Stimulated activated CD8-positive, alpha-beta memory T cell treated with anti-CD3 and anti-CD28 coated beads, Interleukin-7, amount 100 ng/mL, for 24 hours (primary cell): ENCODE measurements at places on chromosomes 1 and 21.

GRCh38 chr1:84634536-84635205, 55.6 kb downstream of the SSX2IP start:
- DNase-seq, result no peak

DNA sequence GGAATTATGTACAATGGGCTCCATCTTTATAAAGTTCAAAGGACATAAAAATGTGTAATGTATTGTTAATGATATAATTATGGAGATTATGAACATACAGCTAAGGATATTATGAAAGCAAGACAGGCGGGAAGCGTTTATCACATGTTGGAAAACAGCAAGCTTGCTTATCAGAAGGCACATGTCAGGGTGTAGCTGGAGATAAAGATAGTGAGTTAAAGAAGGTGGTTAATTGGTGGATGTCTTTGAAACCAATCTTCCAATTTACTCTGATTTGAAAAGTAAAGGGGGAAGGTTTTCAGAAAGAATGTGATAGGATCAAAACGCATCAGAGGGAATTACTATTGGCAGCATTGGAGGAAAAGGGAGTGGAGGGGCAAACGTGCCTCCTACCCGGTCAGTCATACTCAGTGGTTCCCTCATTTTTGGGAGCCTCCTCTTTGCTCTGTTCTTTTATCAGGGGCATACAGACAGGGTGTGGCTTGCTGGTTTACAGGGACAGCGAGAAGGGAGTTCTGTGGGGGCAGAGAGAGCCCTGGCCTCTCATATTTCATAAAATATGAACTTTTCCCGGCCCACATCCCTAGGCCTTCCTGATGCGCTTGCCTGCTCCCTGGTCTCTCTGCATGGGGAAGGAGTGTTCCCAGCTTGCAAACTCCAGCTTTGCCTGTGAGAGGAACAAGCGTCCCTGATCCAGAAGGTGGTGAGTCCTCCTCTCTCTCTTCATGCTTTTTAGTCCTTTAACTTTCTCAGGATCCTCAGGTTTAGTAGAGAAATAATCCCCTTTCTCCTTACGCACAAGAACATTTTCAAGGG, 8.0 kb upstream of the SVBP start:
- DNase-seq, result no peak

GRCh38 chr1:8858112-8858668, 20.3 kb downstream of the ENO1 start:
- no peak for DNase-seq

DNA sequence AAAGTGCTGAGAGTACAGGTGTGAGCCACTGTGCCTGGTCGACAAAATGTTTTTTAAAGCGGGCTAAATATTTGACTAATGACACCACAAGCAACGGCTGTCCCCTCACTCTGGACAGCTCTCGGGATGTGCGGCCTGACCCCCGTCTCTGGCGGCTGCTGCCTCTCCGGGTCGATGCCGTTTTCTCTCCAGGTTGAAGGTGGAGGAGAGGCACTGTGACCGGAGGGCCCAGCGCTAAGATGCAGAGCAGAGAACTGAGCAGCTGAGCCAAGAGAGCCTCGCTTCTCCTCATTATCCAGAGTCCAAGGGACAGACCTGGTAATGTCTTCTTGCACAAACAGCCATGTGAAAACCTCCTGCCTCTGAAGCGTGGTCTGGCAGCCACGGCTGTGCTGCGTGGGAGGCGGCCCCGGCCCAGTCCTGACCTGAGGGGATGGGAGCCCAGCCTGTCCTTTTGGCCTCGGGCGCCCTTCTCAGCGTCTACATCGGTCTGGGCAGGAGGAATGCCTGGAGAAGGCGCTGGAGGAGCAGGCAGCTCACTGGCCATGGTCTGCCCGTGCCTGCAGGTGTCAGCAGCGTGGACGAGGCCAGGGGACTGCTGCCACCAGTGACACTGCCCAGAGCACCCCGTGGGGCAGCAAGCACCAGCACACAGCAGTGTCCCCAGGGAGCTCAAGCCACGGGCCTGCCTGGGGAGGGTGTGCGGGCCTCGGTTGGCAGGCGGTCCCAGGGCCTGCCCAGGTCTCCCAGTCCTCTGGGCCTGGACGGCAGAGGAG, 10.3 kb downstream of the MORN1 start:
- DNase-seq, result no peak

GRCh38 chr1:24964811-24965570, 34.9 kb upstream of the RUNX3 start:
- DNase-seq, result peak; percentile 84

DNA sequence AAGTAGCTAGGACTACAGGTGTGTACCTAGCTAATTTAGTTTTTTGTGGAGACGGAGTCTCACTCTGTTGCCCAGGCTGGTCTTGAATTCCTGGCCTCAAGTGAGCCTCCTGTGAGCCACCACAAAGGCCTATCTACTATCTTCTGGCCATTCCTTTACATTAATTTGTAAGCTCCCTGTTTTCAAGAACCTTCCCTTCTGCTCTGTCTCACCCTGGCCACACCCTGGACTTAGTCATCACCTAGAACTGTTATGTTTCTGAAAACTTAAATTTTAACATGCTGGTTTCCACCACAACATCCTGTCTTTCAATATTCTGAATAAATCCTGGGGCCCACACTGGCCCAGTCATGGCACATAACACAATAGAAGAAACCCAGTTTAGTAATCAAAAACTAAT, 4.9 kb upstream of the B4GALT3 start:
- no peak for DNase-seq

- no peak for DNase-seq
These were observed 8.1 kb upstream of the F5 start for GRCh38 chr1:169594391-169594790.

- no peak for DNase-seq
These were observed 249.8 kb downstream of the USH2A start for GRCh38 chr1:216173376-216173995.

GRCh38 chr21:37878946-37879660, 37.2 kb downstream of the KCNJ6 start:
- no peak for DNase-seq

- DNase-seq, result no peak
These were observed 68.9 kb downstream of the CDC7 start for GRCh38 chr1:91569411-91570119.

- DNase-seq, result no peak
These were observed 508 bp downstream of the RAVER2 start for GRCh38 chr1:64745181-64745985.

- no peak for DNase-seq
These were observed 49.8 kb downstream of the NFASC start for GRCh38 chr1:204920511-204920910.

DNA sequence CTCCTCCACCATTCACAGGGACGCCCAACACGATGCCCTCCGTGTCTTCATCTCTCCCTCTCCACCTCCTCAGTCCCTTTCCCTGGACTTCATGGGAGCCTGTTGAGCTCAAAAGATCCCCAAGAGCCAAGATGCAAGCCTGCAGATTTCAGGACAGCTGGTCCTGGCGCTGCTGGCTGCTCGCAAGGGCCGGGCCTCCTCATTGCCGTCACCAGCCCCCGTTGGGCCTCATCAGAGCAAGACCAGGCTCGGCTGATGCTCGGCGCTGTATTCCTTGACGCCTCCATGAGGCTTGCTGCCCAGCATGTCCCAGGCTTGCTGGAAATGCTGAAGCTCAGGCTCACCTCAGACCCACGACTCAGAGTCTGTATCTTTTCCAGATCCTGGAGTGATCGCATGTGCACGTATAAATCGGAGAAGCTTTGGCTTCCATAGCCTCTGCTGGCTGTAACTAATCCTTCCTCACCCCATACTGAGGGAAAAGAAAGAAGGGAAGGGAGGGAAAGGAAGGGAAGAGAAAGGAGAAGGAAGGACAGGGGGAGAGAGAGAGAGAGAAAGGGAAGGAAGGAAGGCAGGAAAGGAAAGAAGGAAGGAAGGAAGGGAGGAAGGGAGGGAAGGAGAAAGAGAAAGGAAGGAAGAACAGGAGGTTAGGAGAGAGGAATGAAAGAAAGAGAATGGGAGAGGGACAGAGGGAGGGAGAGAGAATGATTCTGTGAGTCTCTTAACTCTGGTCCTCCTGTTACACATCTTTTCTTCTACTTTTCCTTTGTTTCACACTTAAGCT, 94.6 kb downstream of the KCNJ15 start:
- no peak for DNase-seq

- DNase-seq, result no peak
These were observed 78.8 kb downstream of the GPR161 start for GRCh38 chr1:168057921-168058320.

DNA sequence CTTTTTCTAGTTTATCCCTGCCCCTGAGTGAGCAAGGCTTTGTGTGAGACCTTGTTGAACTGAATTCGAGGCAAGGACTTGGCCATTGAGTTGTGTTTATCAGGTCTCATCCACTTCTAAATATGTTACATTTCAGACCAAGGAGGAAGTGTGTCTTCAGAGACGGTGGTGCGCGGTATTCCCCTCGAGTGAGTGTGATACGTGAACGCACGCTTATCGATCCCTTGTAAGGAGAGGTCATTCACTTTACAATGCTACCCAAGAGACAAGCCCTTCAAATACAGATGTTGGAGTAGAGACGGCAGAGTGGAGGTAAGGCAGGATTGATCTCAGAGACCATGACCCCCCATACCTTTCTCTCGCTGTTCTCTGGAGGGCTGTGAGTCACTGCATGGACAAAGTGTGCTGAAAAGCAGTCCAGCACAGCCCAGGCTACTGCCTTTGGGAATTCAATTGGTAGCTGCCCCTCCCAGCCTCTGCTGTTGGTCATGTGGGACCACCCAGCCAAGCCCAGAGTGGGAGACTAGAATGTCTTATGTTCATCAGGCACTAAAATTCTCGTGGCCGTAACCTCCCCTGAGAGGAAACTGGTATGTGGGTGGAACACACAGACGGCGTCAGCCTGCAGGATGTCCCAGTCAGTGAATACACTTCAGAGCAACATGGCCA, 16.3 kb upstream of the MTARC1 start:
- no peak for DNase-seq

GRCh38 chr21:31347435-31348032, 3.5 kb upstream of the TIAM1 start:
- DNase-seq, result no peak

DNA sequence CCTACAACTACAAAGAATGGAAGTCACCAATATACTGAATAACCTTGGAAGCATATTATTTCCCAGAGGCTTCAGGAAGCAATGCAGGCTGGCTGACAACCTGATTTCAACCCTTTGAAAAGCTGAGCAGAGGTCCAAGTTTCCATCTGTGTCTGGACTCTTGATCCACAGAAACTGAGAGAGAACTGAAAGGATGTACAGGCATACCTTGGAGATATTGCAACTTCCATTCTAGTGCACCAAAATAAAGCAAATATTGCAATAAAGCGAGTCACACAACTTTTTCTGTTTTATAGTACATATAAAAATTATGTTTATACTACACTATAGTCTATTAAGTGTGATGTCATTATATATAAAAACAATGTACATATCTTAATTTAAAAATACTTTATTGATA, 85.3 kb downstream of the TYW3 start:
- no peak for DNase-seq

GRCh38 chr1:210344706-210345105, 16.0 kb downstream of the HHAT start:
- DNase-seq, result no peak

DNA sequence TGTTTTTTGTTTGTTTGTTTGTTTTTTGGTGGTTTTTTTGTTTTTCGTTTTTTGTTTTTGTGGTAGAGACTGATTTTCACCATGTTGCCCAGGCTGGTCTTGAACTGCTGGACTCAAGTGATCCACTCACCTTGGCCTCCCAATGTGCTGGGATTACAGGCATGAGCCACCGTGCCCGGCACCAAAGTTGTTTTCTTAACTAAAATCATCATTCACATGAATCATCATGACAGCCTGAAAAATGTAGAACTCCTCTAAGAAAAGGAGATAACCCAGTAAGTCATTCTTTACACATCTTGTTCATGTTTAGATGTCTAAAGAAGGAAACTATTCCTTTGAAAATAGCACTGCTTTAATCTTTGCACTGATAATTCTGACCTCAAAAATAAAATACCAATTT, 37.5 kb downstream of the DISP1 start:
- DNase-seq, result no peak

DNA sequence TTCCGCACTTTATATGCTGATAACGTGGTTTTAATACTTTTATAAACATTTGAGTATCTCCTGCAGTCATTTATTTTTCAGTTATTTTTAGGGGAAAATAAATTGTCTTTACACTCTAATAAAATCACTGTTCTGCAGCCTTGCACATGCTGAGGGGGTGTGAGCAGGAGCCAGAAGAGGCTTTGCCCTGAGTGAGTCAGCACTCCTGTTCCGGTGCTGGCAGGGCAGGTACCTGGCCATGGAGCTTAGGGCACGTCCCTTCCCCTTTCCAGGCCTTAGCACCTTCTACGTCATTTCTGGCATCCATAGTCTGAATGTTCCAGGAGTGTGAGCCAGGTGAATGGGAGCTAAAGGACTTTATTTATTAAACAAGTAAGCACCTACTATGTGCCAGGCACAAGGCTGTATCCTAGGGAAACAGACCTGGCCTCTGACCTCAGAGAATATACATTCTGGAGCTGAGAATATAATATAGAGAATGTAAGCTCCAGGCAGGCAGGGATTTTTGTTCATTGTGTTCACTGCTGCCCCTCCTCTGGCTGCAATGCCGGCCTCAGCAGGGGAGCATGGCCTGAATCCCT, 402.9 kb downstream of the PTPRU start:
- DNase-seq, result no peak

DNA sequence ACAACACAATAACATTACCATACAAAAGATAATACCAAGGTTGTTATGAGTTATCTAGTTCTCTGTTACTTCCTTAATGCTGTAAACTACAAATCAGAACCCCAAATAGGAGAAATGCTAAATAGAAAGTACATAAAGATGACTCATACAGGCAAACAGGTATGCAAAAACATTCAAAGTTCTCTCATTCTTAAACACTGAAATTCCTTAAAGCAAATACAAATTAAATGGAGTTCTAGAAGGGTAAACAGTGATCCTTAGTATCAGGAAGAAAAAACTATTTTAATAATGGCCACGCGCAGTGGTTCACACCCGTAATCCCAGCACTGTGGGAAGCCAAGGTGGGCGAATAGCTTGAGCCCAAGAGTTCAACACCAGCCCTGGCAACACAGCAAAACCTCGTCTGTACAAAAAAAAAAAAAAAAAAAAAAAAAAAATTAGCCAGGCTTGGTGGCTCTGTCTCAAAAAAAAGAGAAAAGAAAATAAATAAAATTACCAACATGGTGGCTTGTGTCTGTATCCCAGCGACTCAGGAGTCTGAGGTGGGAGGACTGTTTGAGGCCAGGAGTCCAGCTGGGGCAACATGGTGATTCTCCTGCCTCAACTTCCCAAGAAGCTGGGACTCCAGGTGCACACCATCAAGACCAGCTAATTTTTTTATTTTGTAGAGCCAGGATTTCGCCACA, 17.5 kb downstream of the FBXO42 start:
- no peak for DNase-seq

DNA sequence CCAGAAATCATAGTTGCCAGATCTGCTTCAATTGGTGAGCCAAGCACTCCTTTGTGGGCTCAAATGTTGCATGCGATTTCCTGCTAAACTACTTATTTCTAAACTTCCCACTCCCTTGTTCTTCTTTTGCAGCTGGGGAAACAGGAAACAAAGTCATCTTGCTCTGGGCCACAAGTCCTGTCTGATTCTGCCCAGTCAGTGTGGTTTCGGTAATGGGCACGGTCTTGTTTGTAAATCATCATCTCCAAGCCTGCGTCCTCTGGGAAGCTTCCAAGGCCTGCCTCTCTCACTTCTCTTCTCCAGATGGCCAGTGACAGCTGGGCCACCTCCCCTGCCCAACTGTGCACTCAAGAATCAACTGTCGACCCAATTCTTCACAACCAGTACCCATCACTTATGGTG, 4.4 kb downstream of the S100A8 start:
- no peak for DNase-seq

- no peak for DNase-seq
These were observed 28.7 kb upstream of the SLC45A3 start for GRCh38 chr1:205709059-205709398.

GRCh38 chr1:42417166-42417565, 36.6 kb downstream of the RIMKLA start:
- no peak for DNase-seq
